Keratinocyte (primary cell): ENCODE measurements at places on chromosomes 5 and 9. TPM values are rescaled to one million over a fixed set of nuclear protein-coding genes. Genes with fewer than 3 reads are reported as not detected.

MED22 gene
- 15.3 to 25.6 TPM (median 15.9 TPM) in 3 replicates for polyA plus RNA-seq

IL7R gene
- 2.8 to 5.9 TPM (median 4.7 TPM) in 3 replicates for polyA plus RNA-seq

LCN10 gene
- not detected in 3 replicates for polyA plus RNA-seq

PHYHD1 gene
- polyA plus RNA-seq: 4.6 to 5.2 TPM (median 4.7 TPM) in 3 replicates

ABO gene
- not detected in 3 replicates for polyA plus RNA-seq

RNF130 gene
- 15.1 to 20.0 TPM (median 17.5 TPM) in 3 replicates for polyA plus RNA-seq

ZNF462 gene
- polyA plus RNA-seq: 6.9 to 9.5 TPM (median 7.8 TPM) in 3 replicates

CFAP157 gene
- 0.03 TPM in 1 of 3 replicates, not detected in the others for polyA plus RNA-seq

PLCXD3 gene
- polyA plus RNA-seq: not detected in 3 replicates

PARP8 gene
- 24.2 to 29.1 TPM (median 25.4 TPM) in 3 replicates for polyA plus RNA-seq

MARVELD2 gene
- polyA plus RNA-seq: 16.7 to 20.2 TPM (median 17.6 TPM) in 3 replicates

SPATA6L gene
- polyA plus RNA-seq: 0.51 to 0.92 TPM (median 0.80 TPM) in 3 replicates

DMGDH gene
- 0.13 to 0.20 TPM in 2 of 3 replicates, not detected in the other for polyA plus RNA-seq

FNIP1 gene
- polyA plus RNA-seq: 13.2 to 15.2 TPM (median 14.6 TPM) in 3 replicates

NR2F1-AS1 gene
- 0.06 to 0.33 TPM (median 0.25 TPM) in 3 replicates for polyA plus RNA-seq

SOX30 gene
- 0.03 to 0.06 TPM (median 0.05 TPM) in 3 replicates for polyA plus RNA-seq

S100Z gene
- polyA plus RNA-seq: not detected in 3 replicates

IFNK gene
- 20.6 to 32.7 TPM (median 29.2 TPM) in 3 replicates for polyA plus RNA-seq

MYOZ3 gene
- polyA plus RNA-seq: 0.03 to 0.05 TPM in 2 of 3 replicates, not detected in the other

ANKRD34B gene
- polyA plus RNA-seq: 0.01 TPM in 1 of 3 replicates, not detected in the others

ORM1 gene
- not detected in 3 replicates for polyA plus RNA-seq

PPP3R2 gene
- not detected in 3 replicates for polyA plus RNA-seq

SLC36A3 gene
- polyA plus RNA-seq: not detected in 3 replicates

IFNA21 gene
- polyA plus RNA-seq: not detected in 3 replicates
